ENCODE measurements at places on chromosomes 12 and 14.

GRCh38 chr14:71498212-71498611, 434.0 kb upstream of the RGS6 start:
- no peak for DNase-seq

DNA sequence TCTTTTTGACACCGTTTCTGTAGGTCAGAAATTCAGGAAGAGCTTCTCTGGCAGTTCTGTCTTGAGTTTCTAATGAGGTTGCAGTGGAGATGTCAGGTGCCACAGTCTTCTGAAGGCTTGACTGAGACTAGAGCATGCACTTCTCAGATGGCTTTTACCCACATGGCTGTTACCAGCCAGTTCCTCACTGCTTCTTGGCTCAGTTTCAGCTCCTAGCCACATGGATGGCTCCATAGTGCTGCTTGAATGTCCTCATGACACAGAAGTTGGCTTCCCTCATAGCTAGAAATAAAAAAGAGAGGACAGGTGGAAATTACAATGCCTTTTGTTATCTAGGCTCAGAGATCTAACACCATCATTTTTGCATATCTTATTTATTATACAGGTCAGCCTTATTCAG, 38.1 kb upstream of the SLC2A13 start:
- DNase-seq: no peak

DNA sequence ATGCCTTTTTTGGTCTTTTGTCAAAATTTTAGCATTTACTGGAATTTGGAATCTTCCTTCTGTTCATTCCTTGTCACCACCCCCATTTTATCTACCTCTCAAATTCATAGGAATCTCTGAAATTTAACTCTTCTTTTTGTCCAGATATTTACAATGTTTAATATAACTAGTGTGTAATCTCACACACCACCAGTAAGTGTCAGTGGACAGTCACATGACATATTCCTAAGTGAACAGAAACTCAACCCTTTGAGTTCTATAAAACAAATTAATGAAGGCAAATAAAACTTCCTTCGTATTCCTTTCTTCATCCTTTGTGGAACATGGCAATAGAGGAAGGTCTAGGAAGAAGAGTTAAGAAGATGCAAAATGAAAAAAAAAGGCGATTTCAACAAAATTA, 26.6 kb downstream of the ATF7 start:
- DNase-seq: no peak

DNA sequence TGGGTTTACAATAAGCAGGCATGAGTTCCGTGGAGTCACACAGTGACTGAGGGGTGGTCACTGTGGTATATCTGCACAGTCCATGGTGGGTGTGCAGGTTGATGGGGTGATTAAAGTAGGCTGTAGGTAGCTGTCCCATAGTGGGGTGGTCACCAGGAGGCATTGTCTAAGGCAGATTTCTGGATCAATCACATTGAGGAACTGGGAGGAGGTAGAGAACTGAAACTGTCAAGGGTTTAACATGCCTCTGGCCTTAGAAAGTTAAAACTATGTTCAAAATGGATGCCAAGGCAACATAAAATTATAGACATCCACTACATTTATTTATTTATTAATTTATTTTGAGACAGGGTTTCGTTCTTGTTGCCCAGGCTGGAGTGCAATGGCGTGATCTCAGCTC, 8.3 kb downstream of the ADCK1 start:
- DNase-seq: no peak

- DNase-seq: peak; percentile 48
These were observed 115.4 kb downstream of the KLHL28 start for GRCh38 chr14:44846232-44846824.

- peak; percentile 54 for DNase-seq
These were observed 678 bp downstream of the ZBTB25 start for GRCh38 chr14:64502887-64503433.

GRCh38 chr14:99416909-99417308, 63.8 kb downstream of the SETD3 start:
- no peak for DNase-seq

GRCh38 chr14:22332686-22333421, 256.2 kb downstream of the DAD1 start:
- no peak for DNase-seq

DNA sequence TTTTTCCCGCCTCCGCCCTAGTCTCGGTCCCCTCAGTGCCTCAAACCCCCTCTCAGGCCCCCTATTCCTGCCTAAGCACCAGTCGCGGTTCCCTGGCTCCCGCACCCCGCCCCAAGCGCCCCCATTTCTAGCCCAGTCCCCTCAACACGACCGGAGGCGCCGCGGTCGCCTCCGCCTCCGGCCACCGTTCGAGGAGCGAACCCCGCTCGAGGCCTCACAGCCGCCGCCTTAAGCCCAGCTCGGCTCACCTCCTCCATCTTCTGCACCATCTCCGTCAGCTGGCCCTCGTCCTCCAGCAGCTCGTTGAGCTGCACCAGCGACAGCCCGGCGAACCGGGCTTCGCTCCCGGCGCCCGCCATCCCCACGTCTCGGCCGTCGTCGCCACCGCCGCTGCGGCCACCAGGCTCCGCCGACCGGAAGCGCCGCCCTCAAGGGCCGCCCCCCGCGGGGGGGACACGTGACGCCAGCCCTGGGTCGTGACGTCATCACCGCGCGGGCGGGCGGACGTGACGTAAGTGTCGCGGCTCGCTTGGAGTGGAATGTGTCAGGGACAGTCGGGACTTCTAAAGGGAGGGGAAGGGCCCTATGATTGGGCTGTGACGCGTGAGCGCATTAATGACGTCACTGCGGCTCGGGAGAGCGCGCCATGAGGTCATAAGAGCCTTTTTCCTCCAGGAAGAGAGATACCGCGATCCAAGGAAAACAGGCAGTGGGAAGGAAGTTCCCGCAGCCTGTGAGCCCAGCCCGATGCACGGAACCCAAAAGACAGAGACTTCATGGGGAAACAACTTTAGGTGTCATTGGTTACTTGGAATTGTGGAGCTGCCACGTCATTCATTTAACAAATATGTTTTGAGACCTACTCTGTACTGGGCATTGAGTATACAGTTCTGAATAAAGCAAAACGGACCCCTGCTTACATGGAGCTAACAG, at the start of gene VPS37B:
Gene VPS37B (minus strand): TSS at position 421 of the 933 bp plus-strand sequence. CDS start 62 bp downstream, at position 359.
- DNase-seq: peak; percentile 91

DNA sequence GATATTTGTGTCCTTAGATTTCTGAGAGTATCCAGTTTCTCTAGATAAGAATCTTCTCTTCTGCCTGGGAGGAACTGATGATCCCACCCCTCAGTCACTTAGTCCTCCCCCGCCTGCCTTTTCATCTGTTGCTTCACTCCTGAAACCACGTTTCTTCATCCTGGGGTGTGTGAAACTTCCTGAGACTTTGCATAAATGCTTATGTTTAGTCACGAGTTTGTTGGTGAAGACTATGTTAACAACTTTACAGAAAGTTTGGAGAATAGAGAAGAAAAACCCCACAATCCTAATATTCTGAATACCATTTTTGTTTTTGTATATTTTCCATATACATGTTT, 33.2 kb downstream of the MARK3 start:
- DNase-seq: no peak

GRCh38 chr12:10097521-10097920, 1.3 kb downstream of the CLEC1A start:
- DNase-seq: no peak

DNA sequence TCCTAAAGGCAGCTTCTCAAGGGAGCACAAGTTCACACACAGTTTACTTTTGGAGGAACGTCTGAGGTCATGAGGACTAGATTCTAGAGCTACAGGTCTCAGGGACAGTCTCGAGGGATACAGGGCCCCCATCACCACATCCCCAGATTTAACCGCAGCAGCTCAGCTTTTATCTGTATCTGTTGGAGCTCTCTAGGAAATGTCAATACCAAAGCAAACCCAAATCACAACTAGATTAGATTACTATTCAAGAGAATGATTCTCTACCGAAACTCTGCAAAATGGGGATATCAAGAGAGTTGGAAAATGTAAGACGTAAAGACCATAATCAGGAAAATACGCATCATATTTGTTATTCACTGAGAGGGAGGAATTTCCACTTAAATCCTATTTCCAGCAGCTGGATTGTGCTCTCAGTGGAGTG, 4.0 kb upstream of the MYRFL start:
- DNase-seq: no peak

DNA sequence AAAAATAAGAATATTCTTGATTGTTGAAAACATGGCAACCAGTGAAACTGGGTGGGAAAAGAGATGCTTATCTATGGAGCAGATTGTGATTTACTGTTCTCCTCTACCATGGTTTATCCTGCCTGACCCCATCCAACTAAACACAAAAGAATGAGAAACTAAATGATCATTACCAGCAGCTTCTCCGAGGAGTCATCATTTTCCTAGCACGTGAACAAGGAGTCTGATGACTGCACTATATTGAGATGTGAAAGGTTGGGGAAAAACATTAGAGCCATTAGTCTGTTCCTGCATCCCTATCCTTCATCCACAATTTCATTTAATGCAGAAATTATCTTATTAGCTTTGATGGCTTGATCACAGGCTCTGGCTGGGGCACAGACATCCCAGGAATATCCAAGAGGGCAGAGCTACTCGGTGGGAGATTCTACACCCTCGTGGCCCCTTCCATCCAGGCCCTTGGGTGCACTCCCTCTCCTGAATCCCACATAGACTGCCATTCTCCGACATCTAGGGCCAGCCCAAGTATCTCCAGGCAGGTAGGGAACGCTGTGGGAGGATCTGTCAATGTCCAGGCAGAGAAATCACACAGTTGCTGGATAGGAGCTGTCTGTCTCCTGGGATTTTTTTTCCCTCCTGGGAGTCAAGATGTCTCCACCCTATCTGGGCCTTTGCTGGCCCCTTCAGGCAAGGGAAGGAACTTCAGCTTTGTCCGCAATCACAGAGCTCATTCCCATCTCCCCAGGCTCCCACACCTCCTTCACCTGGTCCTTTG, 43.3 kb upstream of the DHRS4 start:
- DNase-seq: peak; percentile 10

DNA sequence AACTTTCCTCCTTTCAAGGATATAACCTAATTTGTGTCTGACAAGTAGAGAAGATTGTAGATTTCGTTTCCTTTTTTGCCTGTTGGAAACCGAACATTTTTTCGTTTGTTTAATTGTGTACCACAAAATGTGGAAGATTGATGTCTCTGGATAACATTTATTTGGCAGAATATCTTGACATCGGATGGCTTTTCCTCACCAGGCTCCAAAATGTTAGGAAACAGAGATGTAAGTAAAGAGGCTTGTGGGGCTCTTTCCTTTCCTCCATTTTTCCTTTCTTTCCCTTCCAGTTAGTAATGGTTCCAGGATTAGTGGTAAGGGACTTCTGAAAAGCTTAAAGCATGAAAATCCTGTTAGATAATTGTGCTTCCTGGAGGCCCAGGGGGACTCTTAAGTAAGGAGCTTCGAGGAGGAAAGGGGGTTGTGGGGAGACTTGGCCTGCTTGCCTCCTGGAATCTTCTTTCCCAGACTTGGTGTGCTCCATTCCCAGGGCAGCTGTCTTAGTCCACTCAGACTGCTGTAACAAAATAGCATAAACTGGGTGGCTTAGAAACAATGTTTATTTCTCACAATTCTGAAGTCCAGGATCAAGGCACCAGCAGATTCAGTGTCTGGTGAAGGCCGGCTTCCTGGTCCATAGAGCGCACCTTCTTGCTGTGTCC, 243.1 kb upstream of the PWP1 start:
- no peak for DNase-seq

- DNase-seq: no peak
These were observed 31.1 kb downstream of the SSH1 start for GRCh38 chr12:108826101-108826806.

DNA sequence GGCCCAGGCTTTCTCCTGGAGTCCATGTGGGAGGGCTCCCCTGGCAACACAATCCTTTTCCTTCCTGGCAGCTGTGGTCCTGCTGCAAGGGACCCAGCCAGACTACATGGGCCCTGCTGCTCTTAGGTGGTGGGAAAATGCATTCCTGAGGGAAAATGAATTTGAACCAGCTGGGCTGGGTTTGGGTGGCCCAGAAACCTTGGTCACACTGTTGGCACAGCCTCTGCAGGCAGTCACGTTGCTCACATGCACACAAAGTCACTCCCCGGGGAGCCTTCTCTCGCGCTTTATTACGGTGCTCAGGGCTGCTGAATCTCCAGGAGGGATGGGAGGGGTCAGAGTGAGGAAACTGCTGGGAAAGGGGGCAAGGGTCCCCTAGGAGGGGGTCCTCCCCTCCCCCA, 17.2 kb downstream of the PLEKHG3 start:
- DNase-seq: no peak

- no peak for DNase-seq
These were observed 8.5 kb downstream of the AMN start for GRCh38 chr14:102930753-102931579.

DNA sequence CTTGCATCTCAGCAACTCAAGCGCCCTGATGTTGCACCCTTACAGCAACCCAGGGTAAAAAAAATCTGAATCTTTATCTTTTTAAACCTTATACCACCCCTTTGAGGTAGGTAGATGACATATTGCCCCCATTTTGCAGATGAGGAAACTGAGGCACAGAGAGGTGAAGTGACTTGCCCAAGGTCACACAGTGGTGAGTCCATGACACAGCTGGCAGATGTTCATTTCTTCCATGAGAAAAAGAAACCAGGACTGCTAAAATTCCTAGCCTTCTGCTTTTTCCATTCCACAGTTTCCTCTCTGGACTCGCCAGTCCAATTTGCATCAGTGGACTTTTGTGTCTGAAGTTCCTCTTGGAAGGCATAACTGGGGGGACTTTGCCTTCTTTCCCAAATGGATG, 79.3 kb downstream of the IGF1 start:
- no peak for DNase-seq

GRCh38 chr12:32051511-32052211, 55.0 kb upstream of the BICD1 start:
- DNase-seq: no peak

All from CD4-positive, alpha-beta T cell treated with Interleukin-10 for 1 hour (primary cell).